ENCODE measurements at places on chromosomes 6 and 20. TPM values are rescaled to one million over a fixed set of nuclear protein-coding genes. Genes with fewer than 3 reads are reported as not detected.

PLCB4 gene
- total RNA-seq: 7.9 TPM

TSHZ2 gene
- 5.2 TPM for total RNA-seq

GRCh38 chr6:157853018-157853805, 30.2 kb downstream of the SNX9 start:
- no peak for DNase-seq

DNA sequence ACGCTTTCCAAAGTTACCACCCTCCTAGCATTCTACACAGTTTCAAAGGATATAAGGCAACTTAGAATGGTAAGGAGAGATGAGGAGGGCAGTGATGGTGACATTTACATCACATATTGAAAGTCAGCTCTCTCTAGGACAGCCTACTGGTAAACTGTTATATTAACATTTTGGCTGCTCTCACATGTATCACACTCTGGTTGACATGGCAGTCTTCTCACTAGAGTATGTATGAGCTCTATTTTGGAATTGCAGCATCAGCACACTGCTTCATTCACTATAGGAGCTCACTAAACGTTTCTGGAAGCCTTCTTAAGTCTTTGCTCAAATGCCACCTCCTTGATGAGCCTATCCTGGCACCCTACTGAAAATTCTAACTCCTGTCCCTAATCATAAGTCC, 135.7 kb upstream of the ENPP5 start:
- no peak for DNase-seq

- no peak for DNase-seq
These were observed 32.0 kb downstream of the TM9SF4 start for GRCh38 chr20:32141465-32141980.

LPA gene
- not detected for total RNA-seq

DNA sequence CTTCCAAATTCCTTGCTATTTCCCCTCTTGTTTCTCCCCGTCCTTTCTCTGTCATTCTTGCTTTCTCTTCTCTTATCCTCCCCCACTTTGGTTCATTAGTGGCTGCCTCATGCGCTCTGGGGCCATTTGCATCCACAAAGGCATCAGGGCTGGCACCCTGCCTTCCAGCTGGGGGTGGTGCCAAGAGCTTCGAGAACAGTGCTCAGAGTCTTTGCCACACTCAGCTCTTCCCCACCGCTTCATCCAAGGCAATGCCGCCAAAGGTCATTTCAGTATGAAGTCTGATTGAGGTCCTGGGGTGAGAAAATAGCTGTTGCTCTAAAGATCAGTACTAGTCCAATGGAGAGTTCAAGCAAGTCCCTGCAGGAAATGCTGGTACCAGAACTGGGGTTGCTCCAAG, 22.7 kb downstream of the OLIG3 start:
- no peak for DNase-seq

GRCh38 chr6:12336121-12336971, 46.2 kb downstream of the EDN1 start:
- DNase-seq: no peak

- no peak for DNase-seq
These were observed 97.2 kb downstream of the SPTLC3 start for GRCh38 chr20:13105864-13106457.

GRCh38 chr6:111850295-111850937, 22.8 kb downstream of the FYN start:
- no peak for DNase-seq

DNA sequence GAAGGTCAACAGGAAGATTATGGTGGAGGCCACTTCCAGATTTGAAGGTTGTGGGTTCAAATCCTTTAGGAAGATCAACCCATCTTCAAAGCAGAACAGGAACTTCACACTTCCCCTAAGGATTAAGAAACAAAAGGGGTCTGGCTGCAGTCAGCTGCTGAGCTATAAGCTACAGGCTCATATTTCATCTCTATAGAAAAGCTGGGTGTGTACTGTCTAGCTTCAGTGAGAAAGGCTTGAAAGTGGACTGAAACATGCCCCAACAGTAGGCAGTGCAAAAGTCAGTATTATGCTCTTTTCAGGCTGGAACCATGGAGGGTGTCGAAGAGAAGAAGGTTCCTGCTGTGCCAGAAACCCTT, 60.1 kb upstream of the SPDEF start:
- no peak for DNase-seq

DNA sequence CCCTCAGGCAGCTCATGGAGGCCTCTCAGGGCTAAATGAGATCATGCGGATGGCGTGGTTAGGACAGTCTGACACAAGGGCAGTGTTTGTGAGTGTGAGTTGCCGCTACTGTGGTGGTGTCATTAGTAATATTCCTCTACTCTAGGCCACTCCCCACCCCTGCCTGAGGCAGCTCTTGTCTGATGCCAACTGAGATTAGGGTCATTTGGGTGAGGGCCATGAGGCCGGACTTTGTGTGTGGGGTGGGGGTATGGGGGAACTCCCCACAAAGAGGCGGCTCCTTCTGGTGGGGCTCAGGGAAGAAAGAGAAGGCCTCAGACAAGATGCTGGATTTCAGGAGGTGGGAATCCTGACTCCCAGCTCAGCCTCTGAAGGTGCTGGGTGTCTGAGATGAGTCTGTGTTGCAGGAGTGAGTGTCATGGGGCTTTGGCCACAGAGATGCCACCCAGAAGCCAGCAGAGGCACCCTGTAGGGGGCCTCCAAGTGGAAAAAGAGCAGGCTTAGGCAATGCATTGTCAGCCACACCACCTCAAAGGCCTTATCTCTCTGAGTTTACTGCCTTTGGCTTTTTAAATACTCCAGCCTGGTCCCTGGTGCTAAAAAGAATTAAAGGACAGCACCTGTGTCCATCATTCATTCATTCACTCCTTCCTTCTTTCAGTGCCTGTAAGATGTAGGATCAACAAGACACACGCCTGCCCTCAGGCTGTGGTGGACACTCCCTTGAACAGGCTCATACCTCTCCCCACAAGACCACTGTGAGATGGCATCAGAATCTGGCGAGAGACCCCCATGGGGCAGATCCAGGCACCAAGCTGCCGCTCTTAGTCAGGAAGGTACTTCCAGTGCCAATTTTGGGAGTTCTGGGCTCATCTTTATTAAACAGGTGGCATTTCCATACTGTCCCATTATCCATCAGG, 175.2 kb downstream of the MRPL14 start:
- DNase-seq: no peak

DNA sequence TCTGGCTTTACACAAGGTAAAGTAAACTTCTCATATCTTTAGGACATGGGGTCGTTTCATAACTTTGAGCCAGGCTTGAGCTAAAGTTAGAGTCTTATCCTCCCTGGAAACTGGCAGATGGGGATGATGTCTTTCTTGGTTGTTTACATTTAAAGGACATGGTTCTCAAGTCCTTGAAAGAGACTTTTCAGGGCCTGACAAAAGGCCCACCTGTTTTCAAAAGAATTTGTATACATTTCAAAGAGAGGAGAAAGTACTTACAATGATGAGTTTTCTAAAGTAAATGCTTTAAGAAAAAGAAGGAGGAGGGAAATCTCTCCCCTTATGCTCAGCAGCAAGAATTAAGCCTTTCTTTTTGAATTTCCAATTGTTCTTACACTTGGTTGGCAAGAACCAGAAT, 45.7 kb upstream of the TINAG start:
- DNase-seq: no peak

GRCh38 chr6:131366223-131366622, 206.8 kb upstream of the ARG1 start:
- no peak for DNase-seq

DNA sequence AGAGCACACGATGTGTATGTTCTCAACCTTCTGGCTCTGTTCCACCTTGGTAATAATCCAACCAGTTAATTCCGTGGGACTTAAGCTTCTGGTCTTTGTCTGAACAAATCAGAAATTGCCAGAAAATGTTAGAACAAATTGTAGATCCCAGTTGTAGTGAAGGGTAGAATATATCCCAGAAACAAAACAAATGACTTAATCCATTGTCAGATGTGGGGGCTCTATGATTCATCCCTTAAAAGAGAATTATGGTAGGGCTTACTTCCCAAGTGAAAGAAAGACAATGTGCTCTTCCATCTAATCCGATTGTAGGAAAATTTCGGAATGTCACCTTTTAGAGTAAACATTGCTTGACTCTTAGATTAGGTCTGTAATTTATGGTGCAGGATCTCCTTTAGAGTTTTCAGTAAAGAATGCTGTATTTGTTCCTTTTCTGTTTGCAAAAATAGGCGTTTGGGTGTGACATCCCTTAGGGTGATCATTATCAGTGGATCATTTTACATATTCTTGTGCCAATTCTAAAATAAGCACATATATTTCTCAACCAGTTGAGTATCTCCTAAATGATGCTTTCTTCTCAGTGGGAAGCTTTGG, 234.5 kb upstream of the ZNF217 start:
- DNase-seq: no peak

TFAP2D gene
- not detected for total RNA-seq

DNA sequence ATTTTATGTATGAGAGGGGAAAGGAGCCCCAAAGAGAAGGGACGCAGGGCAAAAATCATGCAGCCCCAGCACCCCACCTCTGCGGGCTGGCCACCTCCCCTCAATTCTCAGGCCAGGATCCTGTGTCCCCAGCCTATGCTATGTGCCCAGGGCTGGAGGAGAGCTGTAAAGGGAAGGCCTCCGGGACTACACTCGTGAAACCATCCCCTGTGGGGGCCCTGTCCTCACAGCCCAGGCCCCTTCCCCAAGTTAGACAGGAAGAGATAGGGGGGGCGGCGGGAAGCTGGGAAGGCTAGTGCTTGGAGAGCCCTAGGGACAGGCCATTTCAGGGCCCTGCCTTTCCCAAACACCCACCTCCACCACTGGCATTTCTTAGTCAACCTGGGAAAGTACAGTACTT, 1.4 kb upstream of the COL11A2 start:
- DNase-seq: no peak

PI16 gene
- 3.4 TPM for total RNA-seq

DNA sequence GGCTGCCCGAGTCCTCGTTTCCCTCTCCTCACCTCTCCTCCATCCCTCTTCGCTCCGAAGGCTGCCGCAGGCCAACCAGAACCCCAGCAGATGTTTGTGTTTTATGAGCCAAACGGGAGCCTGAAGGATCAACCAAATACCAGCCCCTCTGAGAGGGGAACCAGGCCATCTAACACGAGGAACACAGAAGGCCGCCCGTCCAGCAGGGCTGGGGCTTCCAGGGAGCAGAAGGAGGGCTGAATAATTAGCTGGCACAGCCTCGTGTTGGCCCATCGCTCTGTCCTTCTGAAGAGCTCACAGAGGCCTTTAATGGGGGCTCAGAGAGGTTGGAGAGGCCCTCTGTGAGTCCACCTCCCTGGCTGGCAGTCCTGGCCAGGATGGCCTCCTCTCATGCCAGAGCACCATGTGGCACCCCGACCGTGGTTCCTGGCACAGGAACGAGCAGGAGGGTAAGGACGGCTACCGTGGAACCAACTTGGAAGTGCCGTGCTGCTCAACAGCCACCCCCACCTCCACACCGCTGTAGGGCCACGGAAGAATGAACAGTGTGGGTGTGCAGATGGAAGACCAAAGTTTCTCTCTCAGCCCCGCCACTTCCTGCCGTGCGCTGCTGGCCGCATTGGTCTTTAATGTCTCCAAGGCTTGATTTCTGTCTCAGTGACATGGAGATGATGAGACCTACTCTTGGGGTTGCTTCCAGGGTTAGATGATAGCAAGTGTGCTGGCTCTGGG, 155.2 kb downstream of the SCML4 start:
- DNase-seq: no peak

All from upper lobe of right lung (tissue), 1 donor.